ENCODE measurements at places on chromosomes 5 and 9.

DNA sequence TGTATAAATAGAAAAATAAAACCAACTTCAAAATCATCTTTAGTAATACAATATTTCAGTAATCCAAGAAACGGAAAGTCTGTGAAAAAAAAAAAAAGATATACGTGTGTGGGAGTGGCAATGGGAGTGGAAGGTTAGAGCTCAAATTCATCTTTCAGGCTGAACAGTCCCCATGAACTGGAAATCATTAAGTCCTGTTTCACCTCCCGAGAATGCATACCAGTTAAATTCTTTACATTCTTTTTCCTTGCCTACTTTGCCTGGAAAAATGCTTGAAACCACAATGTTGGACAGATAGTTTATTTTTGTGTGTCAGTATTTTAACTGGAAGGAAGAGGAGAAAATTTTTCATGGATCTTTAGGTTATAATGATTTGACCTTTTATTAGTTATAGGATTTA, 166.8 kb downstream of the MUSK start:
- DNase-seq = no peak

GRCh38 chr9:134891713-134892112, 11.1 kb downstream of the FCN2 start:
- DNase-seq = no peak

DNA sequence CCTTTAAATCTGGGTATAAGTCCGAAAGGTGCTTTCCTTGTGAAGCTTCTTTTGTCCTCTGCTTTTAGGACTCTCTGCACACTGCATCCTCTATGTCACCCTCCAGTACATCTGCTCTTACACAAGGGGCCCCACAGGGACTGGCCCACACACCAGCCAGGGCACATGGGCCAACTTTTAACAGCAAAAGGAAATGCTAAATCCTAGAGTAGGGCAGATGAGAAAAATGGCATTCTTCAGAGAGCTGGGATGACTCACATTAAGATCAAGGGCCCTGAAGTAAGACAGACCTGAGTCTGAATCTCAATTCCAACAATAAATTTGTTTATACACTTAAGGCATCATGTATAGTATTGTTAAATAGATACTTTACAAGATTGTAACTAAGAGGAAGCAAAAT, 40.3 kb upstream of the CDKN2B start:
- no peak for DNase-seq

DNA sequence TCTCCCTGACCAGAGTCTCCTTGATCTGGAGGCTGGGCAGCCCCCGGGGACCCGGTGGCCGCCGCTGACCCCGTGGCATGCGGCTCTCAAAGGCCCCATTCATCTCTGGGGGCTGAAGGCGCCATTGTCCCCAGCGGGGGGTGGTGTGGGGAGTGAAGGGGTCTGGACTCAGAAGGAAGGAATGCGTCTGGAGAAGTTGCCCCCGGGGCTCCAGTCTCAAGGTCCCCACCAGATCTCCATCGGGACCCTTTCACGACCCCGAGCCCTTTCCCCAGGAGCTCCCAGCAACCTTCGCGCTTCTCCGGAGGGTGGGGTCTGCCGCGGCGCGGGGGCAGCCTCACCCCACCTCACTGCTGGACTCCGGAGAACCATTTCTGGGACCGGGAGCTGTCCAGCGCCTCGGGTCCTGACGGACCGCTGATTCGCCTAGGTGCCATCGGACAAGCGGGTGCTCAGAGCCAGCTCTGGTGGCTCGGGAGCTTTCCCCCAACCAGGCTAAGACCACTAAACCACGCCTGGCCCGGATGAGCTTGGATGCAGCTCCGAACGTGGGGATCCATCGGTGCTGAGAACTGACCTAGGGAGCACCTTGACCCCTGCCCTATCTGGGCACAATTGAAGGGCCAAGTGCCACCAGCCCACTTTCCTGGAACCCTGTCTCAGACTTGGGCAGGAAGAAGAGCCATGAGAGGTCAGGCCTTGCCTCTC, 5.1 kb upstream of the PCDH1 start:
- no peak for DNase-seq

- DNase-seq = no peak
Observed at GRCh38 chr9:134377143-134377484, 50.9 kb downstream of the RXRA start.

DNA sequence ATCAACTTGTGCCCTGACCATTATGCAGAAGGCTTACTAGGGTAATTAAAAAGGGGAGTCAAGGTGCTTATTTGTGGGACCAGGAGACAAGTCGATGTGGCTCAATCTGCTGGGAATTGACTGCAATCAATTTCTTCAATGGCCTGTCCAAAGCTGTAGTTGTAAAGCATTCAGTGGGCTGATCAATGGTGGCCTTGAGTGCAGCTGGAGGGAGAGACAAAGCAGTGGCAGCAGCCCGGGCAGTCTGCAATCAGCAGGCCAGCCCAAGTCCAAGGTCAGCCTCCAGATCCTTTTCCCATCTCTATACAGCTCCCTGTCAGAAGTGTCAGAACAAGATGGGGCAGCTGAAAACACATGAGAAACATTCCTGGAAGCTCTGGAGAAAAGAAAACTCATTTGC, 51.0 kb upstream of the BRINP1 start:
- DNase-seq = no peak

DNA sequence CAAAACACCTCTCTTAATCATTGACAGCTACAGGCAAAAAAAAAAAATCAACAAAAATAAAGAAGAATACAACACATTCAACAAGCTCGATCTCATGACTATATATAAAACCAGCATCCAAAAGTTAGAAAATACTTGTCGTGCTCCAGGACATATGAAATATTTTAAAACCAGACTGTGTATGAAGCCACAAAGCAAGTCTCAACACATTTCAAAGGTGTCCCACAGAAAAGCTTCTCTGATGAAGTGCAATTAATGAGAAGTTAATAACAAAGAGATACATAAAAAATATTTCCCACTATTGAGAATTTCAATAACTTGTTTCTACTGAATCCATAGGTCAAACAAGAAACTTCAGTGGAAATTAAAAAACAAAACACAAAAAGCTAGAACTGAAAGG, 178.7 kb downstream of the PLK2 start:
- no peak for DNase-seq

- DNase-seq = peak; percentile 8
Observed at GRCh38 chr9:27990524-27990923, 417.2 kb upstream of the C9orf72 start.

DNA sequence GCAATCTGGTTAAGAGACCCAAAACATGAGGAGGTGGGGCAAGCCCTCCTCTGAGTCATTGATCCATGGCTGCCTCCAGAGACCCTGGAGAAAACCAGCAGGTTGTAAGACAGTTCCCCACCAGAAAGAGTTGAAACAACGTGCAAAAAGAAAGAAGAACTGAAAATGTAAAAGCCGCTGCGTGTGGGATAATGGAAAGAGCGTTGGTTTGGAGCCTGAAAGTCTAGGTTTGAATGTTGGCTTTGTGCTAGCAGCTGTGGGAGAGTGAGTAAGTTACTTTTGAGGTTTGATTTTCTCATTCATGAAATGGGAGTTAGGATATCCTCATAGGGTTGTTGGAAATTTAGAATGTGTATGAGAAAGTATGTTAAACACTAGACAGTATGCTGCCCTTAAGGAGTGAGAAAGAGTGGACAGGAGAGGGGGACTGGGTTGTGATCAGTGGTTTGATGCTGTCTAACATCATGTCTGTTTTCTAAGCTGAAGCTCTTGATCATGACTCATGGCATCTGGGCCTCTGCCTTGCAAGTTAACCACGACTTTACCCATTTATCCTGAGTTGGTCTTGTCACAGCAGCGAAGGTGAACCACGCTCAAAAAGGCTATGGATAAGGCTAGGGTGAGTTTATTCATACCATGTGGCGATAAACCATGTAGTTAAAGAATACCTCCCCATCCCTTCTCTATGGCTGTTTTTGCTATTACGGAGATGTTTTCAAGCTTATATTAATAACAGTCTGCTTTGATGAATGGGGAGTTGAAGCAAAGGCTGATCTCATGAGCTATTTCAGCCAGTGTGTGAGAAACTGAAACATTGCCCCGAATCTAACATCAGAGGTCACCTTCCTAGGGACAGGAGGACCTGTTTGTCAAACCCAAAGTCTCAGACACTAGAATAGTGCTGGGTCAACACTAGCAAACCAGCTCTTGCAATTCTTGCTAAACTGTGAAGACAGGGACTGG, 41.3 kb downstream of the ZNF366 start:
- peak; percentile 74 for DNase-seq

DNA sequence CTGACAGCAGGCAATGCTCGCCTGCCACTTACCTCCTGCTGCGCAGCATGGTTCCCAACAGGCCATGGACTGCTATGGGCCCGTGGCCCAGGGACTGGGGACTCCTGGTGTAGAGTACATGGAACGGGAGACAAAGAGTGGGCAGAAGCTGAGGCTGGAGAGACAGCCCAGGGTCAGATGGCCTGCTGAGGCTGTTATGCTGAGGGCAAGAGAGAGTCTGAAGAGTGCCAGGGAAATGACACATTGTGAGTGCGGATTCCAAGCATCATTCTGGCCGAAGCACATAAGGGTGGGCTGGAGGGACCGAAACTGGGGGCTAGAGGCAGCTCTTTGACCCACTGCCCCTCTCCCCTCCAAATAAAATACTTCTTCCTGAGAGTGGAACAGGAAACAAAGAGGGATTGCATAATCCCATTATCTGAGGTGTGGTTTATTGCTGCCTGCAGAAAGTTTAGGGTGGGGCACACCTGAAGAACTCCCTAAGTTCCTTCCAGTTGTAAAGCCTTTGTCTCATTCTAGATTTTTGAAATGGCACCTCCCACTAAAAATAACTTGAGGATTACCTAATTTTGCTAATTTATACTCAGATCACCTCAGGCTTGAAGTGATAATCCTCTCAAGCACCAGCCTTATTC, 158.1 kb downstream of the ATP10B start:
- no peak for DNase-seq

DNA sequence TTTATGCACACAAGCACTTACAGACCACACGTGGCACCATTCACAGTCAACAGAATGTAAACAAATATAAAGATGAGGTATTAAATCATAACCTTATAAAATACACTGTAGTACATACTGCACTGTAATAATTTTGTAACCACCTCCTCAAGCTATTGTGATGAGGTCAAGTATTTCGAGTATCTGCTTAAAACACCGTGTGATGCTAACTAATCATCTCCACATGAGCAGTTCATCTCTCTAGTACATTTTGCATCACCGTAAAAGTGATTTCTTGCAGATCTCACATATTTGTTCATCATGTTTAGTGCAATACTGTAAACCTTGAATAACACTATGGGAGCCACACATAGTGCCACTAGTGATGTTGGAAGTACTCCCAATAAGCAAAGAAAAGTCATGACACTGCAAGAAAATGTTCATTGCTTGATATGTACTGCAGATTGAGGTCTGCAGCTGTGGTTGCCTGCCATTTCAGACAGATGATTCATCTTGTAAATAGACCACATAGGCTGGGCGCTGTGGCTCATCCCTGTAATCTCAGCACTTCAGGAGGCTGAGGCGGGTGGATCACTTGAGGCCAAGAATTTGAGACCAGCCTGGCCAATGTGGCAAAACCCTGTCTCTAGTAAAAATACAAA, 44.3 kb downstream of the FOXB2 start:
- DNase-seq = no peak

DNA sequence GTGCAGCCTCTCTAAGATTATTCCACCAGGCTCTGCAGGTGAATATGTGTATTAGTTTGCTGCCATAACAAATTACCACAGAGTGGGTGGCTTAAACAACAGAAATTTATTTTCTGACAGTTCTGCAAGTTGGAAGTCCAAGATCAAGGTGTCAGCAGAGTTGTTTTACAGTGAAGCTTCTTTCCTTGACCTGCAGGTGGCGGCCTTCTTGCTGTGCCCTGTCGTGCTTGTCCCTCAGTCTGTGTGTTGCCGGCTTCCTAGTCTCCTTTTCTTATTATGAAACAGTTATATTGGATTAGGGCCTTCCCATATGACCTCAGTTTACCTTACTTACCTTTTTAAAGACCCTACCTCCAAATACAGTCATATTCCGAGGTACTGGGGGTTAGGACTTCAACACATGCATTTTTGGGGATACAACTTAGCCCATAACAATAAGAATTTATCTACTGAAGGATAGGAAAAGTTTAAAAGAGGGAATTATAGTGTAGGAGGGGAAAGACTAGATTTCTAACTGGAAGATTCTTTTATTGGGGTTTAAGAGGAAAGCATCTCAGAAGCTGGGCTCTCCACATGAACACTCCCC, 97.4 kb downstream of the OSTF1 start:
- peak; percentile 47 for DNase-seq

DNA sequence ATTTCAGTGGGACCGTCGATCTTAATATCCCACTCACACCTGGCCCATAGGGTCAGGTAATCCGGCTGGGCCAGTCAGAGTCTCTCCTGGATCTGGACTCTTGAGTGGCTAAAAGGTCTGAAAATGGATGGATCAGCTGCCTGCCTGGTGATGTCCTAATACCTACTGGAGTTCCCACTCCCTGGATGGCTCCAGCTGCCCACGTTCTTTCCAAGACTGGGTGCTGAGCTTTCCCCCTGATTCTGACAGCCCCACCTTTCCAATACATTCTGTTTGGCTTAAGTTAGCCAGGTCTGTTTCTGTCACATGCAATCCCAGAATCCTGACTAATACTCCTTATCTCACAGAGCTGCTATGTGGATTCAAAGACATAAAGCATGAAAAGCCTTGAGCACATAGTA, 10.2 kb downstream of the SH3PXD2B start:
- no peak for DNase-seq

- DNase-seq = peak; percentile 51
Observed at GRCh38 chr9:131398204-131398603, 4.3 kb downstream of the PRRC2B start.

DNA sequence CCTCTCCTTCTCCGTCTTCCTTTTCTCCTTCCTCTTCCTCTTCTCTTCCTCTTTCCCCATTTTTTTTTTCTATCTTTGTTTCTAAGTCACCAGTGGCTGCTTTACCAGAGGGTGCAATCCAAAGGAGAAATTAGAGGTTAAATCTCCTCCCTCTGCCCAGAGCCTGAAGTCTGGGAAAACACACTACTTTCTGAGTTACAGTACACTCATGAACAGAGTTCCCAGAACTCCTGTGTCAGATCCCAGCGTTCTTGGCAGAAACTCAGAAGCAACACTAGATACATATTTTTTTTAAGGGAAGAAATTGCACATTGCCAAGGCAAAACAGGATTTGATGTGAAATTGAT, 189.0 kb downstream of the SNCAIP start:
- no peak for DNase-seq

- no peak for DNase-seq
Observed at GRCh38 chr9:108039012-108039411, 549.4 kb upstream of the KLF4 start.

- no peak for DNase-seq
Observed at GRCh38 chr5:91787718-91788117, 404.6 kb upstream of the ARRDC3 start.

- no peak for DNase-seq
Observed at GRCh38 chr9:129875181-129875611, 39.9 kb downstream of the USP20 start.

DNA sequence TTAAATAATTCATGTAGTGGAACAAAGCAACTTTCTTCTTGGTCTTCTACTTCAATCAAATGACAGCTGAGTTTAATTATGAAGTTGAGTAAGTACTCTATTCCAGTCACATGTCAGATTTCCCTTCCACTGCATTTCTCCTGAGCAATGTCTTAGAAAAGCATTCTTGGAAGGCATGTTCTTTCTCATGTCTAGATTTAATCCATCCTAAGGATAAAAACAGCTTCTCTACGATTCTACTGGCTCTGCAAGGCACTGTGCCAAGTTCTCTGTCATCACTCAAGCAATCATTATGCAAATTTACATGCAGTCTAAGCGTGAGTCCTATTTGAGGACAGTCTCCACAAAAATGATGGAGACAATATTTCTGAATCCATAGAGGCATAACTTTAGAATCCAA, 142.4 kb downstream of the YIPF5 start:
- no peak for DNase-seq
